COR-L47 (cell line): ENCODE measurements at places on chromosomes 11 and 22.
A peak's percentile ranks its signal among the peaks of the same experiment; 100 is the strongest.

- peak; percentile 33 for DNase-seq
These were observed 30.8 kb downstream of the RSPH14 start for GRCh38 chr22:23110922-23111527.

- no peak for DNase-seq
These were observed 19.1 kb downstream of the ZBTB44 start for GRCh38 chr11:130295657-130296056.

DNA sequence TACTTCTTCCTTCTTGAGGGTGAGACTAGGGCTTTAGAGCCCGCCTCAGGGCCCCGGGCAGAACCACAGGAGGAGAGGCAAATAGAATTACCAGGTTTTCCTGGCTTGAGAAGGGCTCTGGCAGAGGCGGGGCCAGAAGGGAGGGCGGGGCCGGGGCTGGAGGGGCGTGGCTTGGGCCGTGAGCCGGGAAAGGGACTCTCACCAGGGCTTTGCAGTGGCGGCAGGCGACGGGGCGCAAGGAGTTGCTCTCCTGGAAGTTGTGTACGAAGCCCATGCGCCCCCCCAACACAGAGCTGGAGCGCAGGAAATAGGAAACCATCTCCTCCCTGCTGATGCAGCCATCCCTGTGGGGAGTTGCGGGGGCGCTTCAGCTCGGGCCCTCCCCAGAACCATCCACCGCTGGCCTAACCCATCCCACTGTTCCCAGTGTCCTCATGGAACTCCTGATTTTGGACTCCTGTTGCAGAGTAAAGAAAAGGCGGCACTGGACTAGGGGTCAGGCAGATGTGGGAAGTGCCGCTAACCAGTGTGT, 6.9 kb upstream of the NRXN2 start:
- DNase-seq, result no peak

GRCh38 chr11:124919898-124920297, 848 bp downstream of the HEPN1 start:
- no peak for DNase-seq

DNA sequence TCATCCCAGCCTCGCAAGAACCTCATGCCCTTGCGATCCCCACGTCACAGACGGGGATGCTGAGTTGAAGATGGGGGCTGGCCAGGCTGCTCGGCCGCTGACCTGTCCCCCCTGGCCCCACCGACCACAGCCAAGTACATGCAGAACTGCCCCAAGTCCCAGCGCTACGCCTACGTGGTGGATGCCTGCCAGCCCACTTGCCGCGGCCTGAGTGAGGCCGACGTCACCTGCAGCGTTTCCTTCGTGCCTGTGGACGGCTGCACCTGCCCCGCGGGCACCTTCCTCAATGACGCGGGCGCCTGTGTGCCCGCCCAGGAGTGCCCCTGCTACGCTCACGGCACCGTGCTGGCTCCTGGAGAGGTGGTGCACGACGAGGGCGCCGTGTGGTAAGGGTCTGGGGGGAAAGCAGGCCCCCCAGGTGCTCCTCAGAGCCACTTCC, 10.0 kb downstream of the MUC5B start:
- peak; percentile 57 for DNase-seq

GRCh38 chr11:95255251-95256145, 24.5 kb upstream of the SESN3 start:
- DNase-seq, result peak; percentile 62

DNA sequence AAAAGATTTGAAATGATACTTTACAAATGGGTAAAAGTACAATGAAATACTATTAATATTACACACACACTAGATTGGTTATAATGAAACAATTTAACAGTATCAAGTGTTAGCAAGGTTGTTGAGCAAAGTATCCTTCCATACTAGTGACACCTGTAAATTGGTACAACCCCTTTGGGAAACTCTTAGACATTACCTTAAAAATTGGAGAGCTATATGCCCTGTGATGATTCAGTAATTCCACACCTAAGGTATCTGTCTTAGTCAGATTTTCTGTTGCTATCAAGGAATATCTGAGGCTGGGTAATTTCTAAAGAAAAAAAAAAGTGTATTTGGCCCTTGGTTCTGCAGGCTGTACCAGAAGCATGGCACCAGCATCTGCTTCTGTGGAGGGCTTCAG, 7.4 kb upstream of the GDPD4 start:
- DNase-seq, result no peak
